ENCODE measurements at places on chromosomes 1 and 21. TPM values are rescaled to one million over a fixed set of nuclear protein-coding genes. Genes with fewer than 3 reads are reported as not detected.
A peak's percentile ranks its signal among the peaks of the same experiment; 100 is the strongest.

- no peak for DNase-seq
These were observed 120.8 kb upstream of the BMP8A start for GRCh38 chr1:39370602-39371001.

DNA sequence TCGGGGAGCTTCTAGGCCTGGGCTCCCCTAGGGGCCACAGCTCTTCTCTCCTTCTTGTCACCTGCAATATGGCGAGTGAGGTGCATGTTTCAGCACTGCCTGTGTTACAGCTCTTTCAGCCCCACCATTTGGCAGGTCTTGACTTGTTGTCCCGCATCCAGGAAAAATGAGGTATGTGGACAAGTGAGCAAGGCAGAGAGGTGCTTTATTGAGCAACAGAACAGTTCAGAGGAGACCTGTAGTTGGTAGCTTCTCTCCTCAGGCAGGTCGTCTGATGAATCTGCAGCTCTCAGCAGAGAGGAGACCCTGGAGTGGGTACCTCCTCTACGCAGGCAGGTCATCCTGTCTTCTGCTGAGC is 208.2 kb upstream of the USP25 start:
- DNase-seq: no peak

The KIF21B gene
- 0.19 TPM for polyA plus RNA-seq

DNA sequence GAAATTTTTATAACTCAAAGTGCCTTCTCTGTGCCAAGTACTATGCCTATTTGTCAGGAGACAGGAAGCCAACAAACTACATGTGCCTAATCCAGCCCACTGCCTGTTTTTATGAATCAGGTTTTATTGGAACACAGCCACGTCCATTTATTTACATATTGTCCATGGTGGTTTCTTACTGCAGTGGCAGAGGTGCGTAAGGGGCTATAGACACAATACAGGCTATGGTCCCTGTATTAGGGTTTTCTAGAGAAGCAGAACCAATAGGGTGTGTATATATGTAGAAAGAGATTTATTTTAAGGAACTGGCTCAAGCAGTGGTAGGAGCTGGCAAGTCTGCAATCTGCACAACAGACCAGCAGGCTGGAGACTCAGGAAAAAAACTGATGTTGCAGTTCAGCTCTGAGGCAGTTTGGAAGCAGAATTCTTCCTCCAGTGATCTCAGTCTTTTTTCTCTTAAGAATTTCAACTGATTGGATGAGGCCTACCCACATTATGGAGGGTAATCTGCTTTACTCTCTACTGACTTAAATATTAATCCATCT is 15.4 kb downstream of the PPIE start:
- DNase-seq: no peak

DNA sequence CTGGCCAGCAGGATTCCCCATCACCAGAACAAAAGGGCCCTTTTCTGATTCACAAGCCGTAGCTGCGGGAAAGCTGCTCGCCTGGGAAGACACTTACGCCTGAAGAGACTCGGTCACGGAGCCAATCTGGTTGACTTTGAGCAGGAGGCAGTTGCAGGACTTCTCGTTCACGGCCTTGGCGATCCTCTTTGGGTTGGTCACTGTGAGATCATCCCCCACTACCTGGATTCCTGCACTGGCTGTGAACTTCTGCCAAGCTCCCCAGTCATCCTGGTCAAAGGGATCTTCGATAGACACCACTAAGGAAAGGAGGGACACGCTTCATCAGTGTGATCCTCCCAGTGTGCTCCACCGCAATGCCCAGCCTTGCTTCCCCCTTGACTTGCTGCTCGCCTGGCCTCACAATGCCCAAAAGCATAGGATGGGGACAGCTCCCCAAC is 14.7 kb downstream of the ENO1 start:
- DNase-seq: no peak

DNA sequence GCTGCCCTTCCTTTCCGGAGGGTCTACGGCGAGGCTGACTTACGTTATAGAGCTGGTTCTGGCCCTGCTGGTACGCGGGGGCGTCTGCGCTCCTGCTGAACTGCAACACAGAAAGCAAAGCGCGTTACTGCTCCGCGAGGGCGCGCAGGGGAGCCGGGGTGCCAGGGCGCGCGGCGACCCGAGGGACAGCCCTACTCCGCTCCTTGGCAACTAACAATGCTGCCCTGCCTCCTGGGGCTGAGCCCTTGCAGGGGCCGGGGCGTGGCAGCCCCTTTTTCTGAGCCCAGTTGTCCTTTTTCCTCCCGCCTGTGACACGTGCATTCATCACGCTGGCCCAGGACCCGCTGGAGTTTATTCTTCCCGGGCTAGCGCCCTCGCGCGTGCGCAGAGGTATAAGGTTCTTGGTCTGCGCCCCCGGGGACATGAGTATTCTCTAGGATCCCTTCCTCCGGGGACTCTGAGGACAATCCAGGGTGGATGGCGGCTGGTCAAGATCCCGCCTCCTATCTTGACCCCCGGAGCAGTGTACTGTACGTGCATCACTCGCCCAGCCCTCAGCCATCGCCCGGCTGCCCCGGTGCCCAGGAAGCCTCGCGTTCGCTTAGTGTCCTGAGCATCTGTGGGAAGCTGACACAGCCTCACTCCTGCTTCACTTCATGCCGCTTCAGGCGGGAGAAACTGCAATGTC is 78.9 kb downstream of the CD247 start:
- peak; percentile 75 for DNase-seq

DNA sequence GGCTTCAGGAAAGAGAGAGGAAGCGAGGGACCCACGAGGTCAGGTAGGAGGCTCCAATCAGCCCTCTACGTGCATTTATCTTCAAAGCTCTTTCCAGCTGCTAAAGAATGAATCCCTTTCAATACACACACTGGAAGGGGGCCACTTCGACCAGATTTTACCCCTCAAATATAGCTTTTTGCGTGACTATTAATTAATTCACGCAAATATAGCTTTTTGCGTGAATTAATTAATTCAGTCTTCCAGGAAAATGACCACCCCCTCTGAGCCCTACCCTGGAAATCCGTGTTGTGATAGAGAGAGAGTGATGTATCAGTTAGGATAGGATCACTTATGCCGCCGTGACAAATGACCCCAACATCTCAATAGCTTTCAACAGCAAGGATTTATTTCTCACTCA is 265.2 kb upstream of the TMEM51 start:
- DNase-seq: no peak

DNA sequence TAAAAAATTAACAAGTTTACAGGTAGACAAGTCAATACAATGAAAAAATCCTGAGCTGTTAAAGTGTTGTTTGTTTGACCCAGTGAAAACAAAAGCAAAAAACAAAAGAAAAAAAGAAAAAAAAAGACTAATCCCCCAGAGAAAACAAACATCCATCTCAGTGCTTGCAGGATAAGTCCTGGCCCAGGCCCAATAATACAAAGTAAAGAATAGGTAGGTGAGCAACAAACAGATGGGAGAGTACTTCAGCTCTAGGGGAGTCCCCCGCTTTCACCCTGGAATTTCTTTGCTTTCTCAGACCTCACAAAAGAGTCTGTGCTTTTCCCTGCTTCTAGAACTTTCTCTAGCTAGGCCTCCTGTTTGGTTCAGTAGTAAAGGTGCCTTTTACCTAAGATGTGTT is 70.3 kb downstream of the ABCA4 start:
- no peak for DNase-seq

The OTUD7B gene
- polyA plus RNA-seq: 2.8 TPM

- DNase-seq: no peak
These were observed 9.5 kb downstream of the GPR37L1 start for GRCh38 chr1:202131956-202132821.

DNA sequence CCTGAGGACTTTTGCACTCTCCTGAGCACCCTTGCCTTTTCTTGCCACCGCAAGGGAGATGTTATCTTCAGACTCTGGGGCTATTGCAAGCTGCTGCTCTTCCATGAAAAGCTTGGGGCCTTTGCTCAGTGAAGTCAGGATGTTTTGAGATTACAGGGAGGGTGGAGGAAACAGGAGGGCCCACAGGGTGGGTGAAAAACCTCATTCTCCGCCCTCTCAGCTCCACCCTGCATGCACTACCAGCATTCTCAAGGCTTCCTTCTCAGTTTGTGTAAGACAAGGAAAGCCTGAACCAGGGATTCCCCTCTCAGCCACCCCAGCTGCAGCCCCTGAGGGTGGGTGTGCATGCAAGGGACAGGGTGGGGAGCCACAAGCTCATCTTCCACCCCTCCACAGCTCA is 25.8 kb upstream of the ZNF648 start:
- DNase-seq: no peak

GRCh38 chr1:214292322-214292721 is 11.4 kb downstream of the SMYD2 start:
- DNase-seq: no peak

GRCh38 chr1:208122612-208123358 is 121.4 kb downstream of the PLXNA2 start:
- DNase-seq: no peak
